ENCODE measurements at places on chromosomes 6 and 20. TPM values are rescaled to one million over a fixed set of nuclear protein-coding genes. Genes with fewer than 3 reads are reported as not detected.

- no peak for DNase-seq
Observed at GRCh38 chr20:62993856-62994494, 12.8 kb downstream of the BHLHE23 start.

DNA sequence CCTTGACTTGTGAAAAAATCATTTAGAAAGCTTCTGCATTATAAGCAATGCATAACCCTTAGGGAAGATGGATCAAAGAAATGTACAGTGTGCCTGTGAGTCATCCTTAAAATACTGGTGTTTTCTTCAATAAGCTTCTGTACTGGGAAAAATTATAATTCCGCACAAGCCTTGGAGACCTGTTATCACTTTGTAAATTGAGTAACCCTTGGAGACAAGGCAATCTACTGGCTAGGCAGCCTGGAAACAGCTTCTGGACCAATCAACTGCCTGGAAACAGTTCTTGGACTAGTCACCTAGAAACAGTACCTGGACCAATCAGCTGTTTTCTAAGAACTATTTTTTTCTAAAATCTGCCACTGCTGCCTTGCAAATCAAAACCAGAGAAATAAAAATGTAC, 25.8 kb upstream of the RNGTT start:
- DNase-seq, result no peak

DNA sequence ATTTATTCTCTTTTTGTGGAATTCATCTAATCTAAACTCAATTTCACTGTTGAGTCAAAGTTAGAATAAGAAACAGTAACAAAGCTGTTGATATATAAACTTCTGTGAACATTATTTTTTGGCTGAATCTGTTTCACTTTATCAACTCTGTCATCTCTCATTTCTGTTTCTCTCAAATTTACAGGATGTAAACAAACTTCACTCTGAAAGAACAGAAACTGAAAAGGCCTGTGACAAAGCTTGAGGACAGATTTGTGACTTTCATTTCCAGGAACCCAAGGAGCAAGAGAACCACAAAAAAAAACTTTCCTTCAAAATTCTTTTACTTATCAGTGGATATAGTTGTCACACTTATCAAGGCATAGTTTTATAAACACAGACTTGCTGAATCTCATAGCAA, 447.9 kb upstream of the OPRM1 start:
- no peak for DNase-seq

DNA sequence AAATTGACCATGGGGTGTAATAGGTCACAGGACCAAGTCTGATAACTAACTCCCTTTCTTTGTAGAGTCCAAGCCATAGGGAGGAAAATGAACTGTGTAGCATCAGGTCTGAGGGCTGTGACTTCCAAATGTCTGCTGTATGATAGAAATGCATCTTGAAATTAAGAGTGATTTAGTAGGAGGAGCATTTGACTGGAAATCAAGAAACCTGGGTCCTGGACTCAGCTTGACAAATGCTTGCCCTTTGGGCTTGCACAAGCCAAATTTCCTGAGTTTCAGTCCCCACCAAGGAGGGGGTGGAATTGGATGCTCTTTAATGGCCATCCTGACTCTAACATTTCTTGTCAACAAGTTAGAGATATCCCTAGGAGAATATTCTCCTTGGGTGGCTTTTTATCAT, 187.0 kb downstream of the PDE7B start:
- no peak for DNase-seq

DNA sequence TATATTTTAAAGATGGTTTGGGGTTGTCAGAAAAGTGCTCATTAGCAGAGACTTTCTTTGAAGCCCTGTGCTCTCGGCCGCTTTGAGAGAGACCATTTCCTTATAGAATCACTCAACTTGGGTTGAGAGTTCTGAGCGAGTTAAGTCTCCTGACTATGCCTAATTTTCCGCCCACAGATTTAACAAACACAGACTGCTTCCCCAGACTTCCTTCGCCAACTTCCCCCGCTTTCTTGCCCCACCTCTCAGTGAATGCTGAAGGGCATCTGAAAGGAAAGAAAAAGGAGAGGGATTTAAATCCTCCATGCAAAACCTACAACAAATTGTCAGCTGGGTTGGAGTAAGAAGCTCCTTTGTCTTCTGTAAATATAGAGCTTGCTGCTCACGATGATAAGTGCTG, 224.0 kb downstream of the EYA2 start:
- DNase-seq, result no peak

SNAP25 gene
- polyA plus RNA-seq, result 1.4 TPM

GRCh38 chr20:21388566-21388965, 8.8 kb downstream of the NKX2-4 start:
- DNase-seq, result no peak

DNA sequence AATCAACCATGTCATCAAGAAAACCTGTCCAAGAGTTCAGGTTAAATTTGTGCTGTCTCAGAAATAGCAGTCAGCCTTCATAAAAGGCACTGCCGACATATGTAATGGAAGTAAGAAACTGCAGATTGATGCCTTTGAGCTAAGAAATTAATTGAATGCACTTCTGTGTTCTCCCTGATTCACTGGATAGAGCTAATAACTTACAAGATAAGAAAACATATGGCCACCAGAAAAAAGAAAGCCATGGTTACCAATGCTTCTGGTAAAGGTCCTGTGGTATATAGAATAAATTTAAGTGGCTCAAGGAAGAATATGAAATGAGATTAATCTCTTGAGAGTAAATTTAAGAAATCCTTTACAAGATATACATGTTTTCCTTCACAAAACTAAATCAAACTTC, 242.5 kb upstream of the UFL1 start:
- no peak for DNase-seq

- no peak for DNase-seq
Observed at GRCh38 chr20:25016471-25016870, 23.9 kb upstream of the APMAP start.

- DNase-seq, result peak; percentile 72
Observed at GRCh38 chr20:25148181-25148981, 47.1 kb upstream of the ENTPD6 start.

FERMT1 gene
- 2.2 TPM for polyA plus RNA-seq

DNA sequence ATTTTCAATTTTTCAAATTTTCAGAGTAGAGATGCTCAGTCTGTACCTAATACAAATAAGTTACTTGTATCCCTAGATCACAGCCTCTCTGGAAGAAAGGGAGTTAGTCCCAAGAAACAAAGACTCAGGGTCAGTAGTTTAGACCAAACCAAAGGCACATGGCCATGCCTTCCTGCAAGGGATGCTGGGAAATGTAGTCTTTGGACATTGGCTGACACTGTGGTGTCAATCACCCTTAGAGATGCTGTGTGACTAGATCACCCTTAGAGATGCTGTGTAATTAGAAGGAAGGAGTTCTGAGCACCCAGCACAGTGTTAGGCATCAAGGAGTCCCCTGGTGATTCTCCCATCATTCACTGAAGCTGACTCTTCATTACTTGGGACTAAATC, 202.1 kb downstream of the NFATC2 start:
- no peak for DNase-seq

DNA sequence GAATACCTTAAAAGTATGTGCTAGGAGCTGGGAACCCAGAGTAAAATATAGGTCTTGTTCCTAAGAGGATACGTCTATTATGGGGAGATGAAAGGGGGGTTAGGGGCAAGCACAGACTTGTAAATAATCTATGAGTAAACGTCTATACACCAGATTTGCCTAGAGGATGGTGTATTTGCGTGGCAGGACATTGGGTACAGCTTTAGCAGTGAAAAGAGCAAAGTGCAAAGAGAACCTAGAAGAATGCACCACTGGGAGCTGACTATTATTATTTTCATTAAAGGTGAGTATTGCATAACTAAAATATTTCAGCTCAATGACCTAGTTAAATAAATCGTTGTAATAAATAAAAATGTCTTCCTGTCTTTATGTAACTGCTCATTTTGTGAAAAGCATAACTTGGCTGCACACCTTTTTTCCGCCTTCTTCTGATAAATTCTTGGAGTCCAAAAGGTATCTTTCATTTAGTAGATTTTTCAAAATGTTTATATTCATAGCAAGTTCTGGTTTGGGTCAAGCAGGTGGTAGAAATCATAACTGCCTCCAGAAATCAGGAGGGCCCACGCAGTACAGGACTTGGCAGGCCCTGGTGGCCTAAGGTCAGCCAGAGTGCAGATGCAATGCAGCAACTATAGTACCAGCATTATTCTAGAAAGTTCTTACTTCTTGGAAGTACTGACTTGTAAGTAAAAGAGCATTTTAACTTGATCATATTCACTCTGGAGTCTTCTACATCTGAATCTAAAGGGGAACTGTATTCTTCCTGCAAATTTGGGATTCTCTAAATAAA, 357.2 kb downstream of the PLCB1 start:
- DNase-seq, result no peak

DNA sequence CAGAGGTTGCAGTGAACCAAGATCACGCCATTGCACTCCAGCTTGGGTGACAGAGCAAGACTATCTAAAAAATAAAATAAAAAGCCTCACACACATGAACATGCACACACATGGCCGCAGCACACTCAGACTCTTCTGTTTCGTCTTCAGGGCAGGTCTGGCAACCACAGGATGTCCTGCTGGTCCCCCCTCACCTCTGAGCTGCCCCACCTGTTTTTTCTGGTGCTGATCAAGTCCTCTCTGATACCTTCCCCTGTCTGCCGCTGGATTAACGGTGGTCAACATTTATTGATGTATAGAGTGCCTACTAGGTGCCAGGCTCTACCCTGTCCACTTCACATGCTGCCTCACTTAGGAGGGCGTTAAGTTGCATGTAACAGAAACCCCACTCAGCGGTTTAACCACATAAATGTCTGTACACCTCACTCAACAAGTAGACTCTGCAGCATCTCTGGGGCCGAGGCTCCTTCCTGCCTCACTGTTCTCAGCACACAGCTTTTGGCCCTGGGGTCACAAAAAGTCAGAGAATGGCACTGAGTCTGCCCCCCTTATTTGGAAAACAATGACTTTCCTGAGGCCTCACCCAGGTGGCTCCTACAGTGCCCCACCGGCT, 4.5 kb upstream of the AP5S1 start:
- no peak for DNase-seq

TOP1 gene
- 23.4 TPM for polyA plus RNA-seq

GRCh38 chr6:168358842-168359420, 39.4 kb upstream of the DACT2 start:
- no peak for DNase-seq

LCA5 gene
- 2.0 TPM for polyA plus RNA-seq

GRCh38 chr20:17223553-17223952, 3.3 kb upstream of the PCSK2 start:
- DNase-seq, result no peak

GRCh38 chr6:4778086-4778485, 1.9 kb downstream of the CDYL start:
- DNase-seq, result no peak

DNA sequence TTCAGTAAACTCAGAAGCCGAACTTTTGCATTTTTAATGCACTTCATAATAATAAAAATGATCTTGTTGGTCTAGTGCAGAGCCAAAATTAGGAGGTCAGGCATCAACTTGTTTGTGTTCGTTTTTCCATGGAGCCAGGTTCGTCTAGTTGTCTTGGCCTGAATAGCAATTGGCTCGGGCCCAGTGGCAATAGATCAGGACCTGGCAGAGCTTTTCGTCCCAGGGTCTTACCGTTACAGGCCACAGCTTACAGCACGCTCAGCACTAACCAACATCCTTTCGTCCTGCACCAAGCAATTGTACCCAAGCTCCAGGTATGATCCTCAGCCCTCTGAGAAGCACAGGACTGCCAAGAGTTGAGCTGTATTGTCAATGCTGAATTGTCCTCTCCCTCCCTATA, 240.5 kb upstream of the PLN start:
- DNase-seq, result no peak

MEI4 gene
- 2.3 TPM for polyA plus RNA-seq

- no peak for DNase-seq
Observed at GRCh38 chr6:209432-210103, 82.7 kb upstream of the DUSP22 start.

PTK6 gene
- 0.26 TPM for polyA plus RNA-seq

DNA sequence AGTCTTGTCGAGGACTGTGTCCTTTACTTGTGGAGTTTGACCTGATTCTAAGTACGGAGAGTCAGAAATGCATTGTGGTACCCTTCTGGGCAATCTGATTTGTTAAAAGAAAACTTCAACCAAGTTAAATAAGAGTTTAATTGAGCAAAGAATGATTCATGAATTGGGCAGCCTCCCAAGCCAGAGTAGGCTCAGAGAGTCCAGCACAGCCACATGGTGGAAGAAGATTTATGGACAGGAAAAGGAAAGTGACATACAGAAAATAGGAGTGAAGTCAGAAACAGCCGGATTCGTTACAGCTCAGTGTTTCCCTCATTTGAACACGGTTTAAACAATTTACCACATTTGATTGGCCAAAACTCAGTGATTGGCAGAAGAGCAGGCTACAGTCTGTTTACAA, 329.2 kb downstream of the DHX35 start:
- no peak for DNase-seq

BMP6 gene
- 5.0 TPM for polyA plus RNA-seq

CD83 gene
- 15.4 TPM for polyA plus RNA-seq

DNA sequence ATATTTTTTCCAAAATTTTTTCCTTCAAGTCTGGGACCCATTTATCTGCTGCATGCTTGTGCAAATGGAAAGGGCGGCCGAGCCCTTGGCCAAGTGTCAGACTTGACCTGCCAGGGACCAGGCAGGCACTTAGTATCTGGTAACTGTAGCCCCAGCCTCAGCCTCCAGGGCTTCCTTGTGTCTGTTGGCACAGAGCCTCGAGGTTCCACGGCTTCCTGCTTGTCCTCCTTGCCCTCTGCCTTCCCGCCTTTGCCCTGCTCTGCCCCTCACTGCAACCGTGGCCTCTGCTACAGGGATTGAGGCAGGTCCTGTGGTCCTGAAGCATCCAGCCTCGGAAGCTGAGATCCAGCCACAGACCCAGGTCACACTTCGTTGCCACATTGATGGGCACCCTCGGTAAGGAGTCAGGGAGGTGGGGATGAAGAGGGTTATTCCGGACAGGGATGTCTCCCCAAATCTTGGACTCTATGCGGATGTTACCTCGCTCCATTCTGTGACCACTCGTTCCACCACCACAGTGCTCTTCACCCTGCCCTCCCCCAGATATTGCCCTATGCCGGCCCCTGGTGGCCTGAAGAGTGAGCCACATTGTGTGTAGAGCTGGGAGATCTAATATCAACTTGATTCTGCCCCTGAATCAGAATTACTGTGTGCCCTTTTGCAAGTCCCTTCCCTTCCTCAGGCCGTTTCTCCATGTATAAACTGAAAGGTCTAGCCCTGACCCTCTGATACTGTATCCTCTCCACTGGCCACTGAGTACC, 41.5 kb upstream of the SRF start:
- peak; percentile 72 for DNase-seq

DNA sequence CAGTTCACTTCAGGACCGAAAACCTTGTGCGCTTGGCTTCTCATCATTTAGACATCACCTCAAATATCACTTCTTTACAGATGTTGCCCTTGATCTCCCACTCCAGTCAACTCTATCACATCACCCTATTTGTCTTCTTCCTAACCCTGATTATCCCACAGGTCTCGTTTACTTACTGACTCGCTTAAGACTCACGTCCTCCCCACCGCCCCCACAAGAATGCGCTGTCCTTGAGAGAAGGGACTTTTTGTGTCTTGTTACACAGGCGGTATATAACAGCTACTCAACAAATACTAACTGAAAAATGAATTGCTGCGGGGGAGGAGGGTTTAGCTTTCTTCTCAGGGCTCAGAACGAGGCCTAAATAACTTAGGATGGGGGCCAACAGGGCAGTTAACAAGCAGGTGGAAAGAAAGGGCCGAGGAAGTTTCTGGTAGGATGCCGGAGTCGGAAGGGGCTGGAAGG, 527 bp downstream of the TOMM34 start:
- peak; percentile 70 for DNase-seq

- DNase-seq, result no peak
Observed at GRCh38 chr20:39225536-39225935, 263.4 kb downstream of the DHX35 start.

- no peak for DNase-seq
Observed at GRCh38 chr20:37381621-37382471, 35.9 kb downstream of the SRC start.

GRCh38 chr6:43454696-43455530, 435 bp downstream of the DLK2 start:
- peak; percentile 90 for DNase-seq

Measured in kidney (tissue), 22 donors.